ENCODE measurements at places on chromosomes 6 and 20.

DNA sequence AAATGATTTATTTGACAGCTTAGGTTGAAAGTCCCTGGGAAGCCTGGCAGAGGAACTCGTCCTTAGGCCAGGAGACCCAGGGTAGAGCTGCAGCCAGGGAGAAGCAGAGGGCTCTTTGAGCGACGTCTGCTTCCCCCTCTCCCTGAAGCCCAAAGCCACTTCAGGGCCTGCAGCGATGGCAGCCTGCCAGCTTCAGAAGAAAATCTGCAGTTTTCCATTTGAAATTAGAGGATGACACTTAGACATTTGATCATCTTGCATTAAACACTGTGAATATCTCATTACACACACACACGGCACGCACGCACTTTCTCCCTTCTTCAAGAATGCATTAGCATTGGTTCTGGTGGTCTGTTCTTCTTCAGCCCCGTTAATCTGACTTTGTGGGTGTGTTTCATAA, 96.5 kb downstream of the PLEKHG1 start:
- DNase-seq: no peak

- no peak for DNase-seq
These were observed 8.3 kb upstream of the PCMTD2 start for GRCh38 chr20:64247307-64247618.

DNA sequence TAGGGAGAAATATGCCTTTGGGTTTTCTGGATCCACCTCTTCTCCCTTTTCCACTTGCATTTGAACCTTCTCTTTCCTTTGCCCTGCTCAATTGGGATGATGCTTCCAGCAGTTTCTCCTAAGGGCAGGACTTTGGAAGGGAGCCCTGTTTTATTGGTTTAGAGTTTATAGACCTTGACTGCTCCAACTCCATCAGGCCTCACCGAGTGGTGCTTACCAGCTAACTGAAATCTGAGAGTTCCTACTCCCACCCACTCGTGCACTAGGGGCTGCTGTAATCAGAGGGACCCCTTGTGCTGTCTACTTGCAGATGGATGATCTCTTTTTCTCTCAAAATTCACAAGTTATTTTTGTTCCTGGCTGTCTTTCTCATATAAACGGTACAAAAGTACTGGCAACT, 121.3 kb upstream of the SLC22A16 start:
- DNase-seq: no peak

DNA sequence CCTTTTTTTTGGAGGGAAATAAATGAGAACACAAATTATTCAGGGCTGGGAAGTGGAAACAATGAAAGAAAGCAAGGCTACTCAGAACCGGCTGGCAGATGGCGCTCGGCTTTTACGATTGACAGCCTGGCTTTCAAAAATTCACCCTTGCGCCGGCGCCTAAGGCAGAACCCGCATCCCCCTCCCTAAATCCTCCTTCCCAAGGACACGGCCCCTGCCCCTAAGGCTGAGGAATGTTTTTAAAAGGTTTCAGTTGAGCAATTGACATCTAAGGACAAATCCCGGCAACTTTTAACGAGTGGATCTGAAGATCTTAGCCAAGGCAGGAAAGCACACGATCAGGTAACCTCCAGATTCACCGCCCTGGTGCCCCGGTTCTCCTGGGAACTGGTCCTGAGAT, 16.3 kb downstream of the GNAS start:
- no peak for DNase-seq

- DNase-seq: no peak
These were observed 90.1 kb downstream of the PSMG4 start for GRCh38 chr6:3348821-3349220.

GRCh38 chr6:85458184-85458583, 8.3 kb downstream of the NT5E start:
- DNase-seq: no peak

- no peak for DNase-seq
These were observed 9.7 kb upstream of the NPEPL1 start for GRCh38 chr20:58682656-58683531.

DNA sequence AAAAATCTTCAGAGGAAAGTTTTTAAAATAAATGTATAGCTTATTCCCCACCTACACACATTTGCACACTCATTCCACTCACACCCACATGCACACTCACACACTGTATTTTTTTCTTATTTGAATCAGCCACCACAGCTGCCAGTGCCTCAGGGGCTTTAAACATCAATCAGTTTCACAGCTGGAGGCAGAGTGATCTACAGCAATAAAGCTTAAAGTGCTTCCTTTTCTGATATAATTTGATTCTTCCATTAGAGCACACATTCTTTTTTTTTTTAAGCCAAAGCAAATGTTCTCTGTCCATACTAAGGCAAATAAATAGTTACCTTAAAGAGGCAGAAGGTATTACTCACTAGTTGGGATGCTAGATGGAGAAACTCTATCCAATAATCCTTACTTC, 498.8 kb upstream of the POU3F2 start:
- DNase-seq: no peak

- no peak for DNase-seq
These were observed 13.5 kb upstream of the ZBTB46 start for GRCh38 chr20:63844511-63844991.

- no peak for DNase-seq
These were observed 113.3 kb downstream of the CRYBG1 start for GRCh38 chr6:106473812-106474211.

DNA sequence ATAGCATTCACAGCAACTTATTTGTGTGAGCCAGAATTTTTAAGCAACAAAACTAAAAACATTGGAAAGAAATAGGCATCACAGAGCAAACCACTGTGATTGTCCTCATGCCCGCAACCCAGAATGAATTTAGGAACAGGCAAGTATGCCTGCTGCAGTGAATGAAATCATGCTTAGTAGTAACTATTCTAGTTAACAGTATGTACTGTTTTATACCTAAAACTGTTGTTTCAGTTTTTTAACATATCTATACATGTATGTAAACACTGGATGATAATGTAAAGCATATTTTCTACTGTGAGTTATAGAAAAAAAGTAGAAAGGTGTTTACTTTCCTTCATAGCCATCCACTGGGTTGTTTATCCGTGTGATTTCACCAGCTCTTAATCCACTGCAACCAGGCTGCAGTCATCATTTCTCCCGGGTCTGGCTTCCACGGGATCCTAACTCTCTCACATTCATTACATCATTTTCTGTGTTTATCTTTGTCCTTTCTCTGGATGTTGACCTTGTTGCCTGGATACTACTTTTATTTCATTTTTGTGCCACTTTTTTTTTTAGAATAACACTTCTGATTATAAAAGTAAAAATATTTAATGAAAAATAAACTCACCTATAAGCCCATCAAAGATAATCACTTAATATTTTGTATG, 3.6 kb upstream of the ARFGEF3 start:
- no peak for DNase-seq

- no peak for DNase-seq
These were observed 44.7 kb downstream of the NFATC2 start for GRCh38 chr20:51497542-51498467.

DNA sequence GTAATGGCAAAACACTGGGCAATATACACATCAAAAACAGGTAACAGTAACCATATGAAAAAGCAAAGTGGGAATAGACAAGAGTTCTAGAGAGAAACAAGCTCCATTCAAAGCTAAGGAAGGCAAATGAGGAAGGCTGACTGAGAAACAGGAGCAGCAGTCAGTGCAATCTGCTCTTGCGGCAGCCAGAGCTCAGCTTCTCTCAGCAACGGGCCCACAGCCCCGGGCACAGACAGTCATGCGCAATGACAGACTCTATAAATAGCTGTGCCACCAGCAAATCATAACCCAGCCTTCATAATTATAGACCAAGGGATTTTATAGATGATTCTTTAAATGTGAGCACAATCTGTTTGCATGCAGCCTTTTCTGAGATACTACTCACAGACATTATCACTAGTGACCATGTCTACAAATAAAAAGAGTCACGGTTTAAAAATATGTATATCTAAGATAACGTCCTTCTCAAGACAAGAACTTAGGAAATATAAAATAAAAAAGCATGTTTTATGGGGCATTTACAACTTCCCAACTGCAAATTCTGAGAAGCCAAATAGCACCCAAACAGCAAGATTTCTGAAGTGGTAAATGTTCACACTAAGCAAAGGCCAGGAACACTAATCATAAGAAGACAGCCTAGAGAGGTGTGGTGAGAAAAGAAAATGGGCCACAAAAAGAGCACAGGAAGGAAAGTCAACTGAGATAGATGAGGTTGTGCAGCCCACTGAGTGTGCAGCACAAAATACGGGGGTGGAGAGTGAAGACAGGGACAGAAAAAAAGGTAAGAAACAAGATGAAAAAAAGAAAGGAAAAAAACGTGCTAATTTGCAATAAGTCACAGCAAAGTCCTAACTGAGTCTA, 39.9 kb upstream of the BEND6 start:
- DNase-seq: no peak

Data from stimulated activated CD8-positive, alpha-beta memory T cell treated with anti-CD3 and anti-CD28 coated beads, Interleukin-7, amount 100 ng/mL, for 1 hour (primary cell).